ENCODE measurements at places on chromosomes 1 and 21. TPM values are rescaled to one million over a fixed set of nuclear protein-coding genes. Genes with fewer than 3 reads are reported as not detected.

Gene DDR2
- total RNA-seq, result 15.0 TPM

Gene GJA9
- total RNA-seq, result not detected

Gene SYT2
- 13.2 TPM for total RNA-seq

DNA sequence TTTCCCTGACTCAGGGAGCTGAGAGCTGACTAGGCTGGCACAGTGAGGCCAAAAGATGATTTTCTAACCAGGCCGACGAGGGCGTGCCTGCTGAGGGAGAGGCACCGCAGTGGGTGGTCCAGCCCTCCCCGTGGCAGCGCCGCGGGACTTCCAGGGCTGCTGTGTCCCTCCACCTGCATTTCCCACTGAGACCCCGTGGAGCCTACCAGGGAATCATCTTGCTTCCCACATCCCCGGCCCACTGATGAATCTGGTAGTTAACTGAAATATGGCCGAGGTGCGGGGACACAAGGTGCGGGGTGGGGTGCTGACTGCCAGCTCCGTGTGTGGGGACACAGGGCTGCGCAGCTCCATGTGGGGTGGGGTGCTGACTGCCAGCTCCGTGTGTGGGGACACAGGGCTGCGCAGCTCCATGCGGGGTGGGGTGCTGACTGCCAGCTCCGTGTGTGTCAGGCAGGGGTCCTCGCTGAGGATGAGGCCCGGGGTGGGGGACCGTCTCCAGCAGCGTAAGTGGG, 10.4 kb downstream of the WRAP73 start:
- no peak for DNase-seq

- DNase-seq, result no peak
Observed at GRCh38 chr1:6386371-6386949, 7.1 kb downstream of the ACOT7 start.

- DNase-seq, result no peak
Observed at GRCh38 chr1:4379451-4380175, 274.8 kb upstream of the AJAP1 start.
